ENCODE measurements at places on chromosomes 2 and 18.

DNA sequence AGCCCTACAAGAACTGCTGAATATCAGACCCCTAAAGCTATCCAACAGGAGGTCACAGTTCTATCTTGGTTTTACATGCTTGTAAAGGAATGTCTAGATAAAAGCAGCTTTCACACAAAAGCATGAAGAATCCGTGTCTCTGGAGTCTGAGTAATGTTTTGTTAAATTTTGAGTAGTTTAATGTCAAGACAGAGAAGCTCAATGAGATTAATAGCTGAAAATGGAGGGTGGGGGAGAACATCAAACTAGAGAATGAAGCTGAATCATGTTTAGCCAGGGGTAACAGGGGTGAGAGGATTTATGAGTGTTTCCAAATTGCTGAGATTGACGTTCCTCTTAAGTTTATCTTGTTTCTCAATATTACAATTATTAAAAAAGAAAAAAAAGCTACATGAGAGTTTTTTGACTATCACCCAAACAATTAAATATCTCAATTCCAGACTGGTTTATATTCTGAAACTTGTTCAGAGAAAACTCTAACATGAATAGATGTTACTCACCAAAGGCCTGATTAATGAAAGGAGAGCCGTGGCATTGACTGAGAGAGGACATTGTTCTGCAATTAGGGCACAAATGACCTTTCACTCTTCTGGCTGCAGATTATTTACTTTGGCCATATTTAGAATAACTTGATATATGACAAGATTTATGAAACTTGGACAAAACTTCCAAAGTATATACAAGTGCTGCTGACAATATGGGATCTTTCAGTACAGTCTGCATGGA lies 266.4 kb upstream of the ETAA1 start:
- DNase-seq, result no peak

DNA sequence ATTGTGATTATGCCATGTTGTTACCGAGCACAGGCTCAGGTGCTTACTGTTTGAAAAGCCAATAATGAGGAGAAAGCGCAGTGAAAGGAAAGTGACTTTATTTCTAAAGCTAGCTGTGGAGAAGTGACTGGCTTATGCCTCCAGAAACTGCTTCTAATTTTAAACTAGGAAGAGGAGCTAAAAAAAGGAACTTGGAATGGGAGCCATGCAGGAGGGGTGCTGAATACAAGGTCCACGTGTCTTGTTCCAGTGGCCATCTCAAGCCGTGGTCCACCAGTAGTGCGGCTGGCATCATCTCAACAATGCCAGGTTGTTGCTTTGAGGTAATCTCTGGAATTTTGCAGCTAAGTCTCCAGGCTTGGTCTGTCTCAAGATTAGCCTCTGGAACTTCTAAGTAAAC lies 282.0 kb downstream of the THSD7B start:
- DNase-seq, result no peak

GRCh38 chr2:47222826-47223554 lies 67.9 kb upstream of the STPG4 start:
- DNase-seq, result no peak

- DNase-seq, result no peak
Observed at GRCh38 chr2:11983870-11984269, 237.4 kb downstream of the LPIN1 start.

GRCh38 chr18:7608781-7609201 lies 41.7 kb downstream of the PTPRM start:
- no peak for DNase-seq

DNA sequence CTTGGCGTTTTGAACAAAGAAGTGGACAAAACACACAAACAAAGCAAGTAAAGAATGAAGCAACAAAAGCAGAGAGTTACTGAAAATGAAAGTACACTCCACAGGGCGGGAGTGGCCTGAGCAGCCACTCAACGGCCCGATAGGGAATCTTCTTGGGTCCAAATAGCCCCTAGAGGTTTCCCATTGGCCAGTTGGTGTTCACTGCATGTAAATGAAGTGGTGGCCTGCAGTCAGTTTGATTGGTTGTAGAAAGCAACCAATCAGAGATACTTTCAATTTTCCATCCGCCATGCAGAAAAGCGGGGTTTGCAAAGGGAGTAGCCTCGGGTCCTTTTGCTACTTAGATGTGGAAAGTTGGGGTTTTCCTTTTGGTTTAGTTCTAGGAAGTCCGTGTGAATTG lies 31.6 kb downstream of the CYBRD1 start:
- DNase-seq, result peak; percentile 20

DNA sequence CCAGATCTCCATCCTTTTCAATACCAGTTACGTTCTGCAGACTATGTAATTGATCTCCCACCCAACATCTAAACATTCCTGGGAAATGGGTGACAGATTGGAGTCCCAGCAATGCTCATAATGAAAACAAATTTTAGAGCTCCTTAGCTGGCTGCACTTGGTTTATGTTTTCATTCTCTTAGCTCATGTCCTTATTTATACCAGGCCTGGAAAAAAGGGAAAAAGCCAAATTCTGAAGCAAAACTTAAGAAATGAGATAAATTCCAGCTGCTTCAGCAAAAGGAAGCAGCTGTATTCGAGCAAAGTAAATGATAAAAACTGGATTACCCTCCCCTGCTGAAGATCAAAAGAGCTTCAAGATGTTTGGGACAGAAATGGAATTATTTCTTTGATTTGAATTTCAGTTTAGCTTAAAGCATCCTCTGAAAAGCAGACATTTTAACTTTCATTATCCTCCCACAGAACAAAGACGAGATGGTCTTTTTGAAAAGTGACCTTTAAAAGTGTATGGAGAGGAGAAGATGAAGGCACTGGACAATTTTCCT lies 196.5 kb upstream of the THUMPD2 start:
- no peak for DNase-seq

DNA sequence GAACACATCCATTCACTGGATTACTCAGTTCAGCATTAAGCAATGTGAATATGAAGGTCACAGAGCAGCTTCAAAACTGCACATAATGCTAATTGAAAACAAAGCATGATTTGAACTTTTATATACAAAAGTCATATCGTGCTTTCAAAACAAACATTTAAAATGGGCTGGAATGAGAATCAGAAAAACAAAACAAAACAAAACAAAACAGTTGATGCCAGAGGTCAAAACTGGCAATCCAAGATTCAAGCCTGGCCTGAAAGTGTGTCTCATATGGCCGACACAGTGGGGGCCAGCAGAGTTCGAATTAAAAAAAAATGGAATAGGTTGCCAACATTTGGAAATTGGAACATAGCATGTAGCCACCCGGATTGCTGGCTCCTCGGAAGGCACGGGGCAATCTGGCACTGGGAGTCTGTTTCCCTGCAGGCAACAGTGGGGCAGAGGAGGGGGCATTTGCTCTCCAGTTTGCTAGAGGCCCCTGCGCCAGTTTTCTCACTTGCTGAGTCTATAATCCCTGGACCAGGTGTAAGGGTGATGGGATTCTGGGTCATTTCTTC lies 294.4 kb downstream of the ZNF521 start:
- no peak for DNase-seq

DNA sequence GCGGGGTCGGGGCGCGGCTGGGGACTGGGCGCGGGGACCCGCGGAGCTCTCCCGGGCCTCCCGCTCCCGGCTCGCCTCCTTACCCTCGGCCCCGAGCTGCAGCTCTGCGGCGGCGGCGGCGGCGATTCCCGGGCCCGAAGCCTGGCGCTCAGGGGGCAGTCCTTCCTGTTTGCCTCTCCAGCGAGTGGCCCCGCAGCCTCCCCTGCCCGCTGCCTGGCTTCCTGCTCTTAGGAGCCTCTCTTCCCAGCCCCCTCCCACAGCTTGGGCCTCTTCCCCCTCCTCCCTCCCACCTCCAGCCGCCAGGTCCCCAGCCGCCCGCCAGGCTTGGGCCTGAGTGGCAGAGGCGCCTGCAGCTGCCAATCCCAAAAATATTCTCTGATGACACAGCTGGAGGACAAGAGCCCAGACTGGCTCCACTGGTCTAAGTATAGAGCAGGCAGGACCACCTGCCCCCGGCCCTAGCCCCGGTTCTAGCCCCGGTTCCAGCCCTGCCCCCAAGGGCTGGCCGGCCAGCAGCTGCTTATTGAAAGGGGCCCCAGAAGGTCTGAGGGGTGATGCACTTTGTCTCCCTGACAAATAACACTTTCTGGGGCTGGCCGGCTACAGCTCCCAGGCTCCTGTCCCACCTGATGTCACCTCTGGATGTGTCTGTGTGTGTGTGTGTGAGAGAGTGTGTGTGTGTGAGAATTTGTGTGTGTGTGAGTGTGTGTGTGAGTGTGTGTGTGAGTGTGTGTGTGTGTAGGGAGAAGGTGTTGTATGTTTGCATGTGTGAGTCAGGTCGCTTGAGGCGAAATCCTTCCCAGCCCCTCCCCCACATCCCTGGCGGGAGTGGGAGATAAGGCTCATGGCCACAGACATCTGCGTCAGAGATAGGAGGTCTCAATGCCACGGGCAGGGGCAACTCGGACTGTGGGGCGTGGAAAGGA lies at the start of gene OBSL1:
Gene OBSL1 (minus strand): TSS at position 229 of the 926 bp plus-strand sequence. CDS start 307 bp downstream, outside the sequence.
- no peak for DNase-seq

GRCh38 chr2:2721296-2721835 lies 390.3 kb upstream of the MYT1L start:
- DNase-seq, result no peak

- peak; percentile 16 for DNase-seq
Observed at GRCh38 chr2:105764059-105764458, 19.3 kb downstream of the NCK2 start.

DNA sequence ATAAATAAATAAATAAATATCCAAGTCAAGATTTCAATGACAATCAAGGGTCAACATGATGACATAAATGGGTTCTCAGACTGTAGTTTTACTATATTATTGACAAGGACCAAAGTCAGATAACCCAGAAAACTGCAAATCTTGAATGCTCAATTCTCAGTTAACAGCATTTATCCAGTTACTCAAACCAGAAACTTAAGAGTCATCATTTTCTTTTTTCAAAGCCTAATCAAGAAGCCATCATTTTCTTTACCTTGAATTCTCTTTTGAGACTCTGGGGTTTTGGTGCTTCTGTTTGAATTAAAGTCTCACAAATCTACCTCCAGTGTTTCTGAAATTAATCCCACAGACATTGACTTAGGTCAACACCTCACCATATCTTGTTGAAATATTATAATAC lies 14.1 kb downstream of the TRMT61B start:
- no peak for DNase-seq
